ENCODE measurements at places on chromosomes 3 and 15. TPM values are rescaled to one million over a fixed set of nuclear protein-coding genes. Genes with fewer than 3 reads are reported as not detected.

DNA sequence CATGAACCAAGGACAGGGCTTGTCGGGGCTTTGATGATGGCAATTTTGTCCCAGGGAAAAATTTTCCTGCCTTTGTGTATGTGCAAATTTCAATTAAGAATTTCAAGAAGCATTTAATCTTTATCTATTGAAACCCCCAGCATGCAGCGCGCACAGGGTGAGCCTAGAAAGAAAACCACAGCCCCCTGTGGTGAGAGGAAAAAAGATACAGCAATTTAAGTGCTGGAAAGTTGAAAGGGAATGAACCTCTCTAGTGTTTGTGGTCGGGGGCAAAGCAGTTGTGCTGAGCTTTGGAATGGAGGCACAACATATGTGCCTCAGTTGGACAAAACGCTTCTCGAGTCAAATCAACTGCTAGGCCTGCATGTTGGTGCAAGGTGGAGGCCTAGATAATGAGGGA, 111.8 kb upstream of the C15orf61 start:
- DNase-seq, result no peak

RIOX2 gene
- total RNA-seq, result 22.4 TPM

DNA sequence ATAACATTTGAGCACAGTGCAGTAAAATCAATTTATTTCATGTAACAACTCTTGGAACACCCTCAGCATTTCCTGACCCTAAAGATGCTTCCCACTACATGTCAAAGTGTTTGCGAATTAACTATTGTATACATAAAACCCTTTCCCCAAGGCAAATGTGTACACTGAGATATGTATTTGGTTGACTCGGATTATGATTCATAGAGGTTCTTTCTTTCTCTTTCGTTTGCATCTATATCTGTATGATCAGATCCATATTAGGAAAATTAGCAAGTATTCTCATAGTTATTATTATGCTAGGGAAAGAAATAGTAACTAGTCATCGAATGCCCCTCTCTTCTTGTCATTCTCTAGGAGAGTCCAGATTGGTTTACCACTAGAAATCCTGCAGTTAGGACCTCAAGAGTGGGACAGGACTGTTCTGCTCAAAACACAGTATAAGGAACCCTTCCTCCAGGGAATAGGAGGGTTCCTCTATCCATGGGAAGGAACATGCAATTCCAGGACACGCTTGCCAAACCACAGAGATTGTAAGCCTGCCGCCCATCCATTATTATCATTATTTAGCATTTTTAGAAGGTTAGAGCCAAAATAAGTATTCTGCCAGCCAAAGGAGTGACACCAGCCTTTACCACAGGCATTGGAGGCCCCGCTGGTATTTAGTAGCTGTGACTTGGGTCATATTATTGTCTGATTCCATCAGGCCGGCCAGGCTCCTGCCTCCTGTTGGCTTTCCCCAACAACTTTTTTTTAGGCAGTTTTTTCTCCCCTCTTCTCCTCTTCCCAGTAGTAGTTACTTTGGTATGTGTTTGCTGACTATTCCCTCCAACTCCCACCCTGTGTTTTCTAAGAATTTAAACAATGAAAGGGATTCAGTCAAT, 100.7 kb downstream of the GALK2 start:
- DNase-seq, result no peak

DNA sequence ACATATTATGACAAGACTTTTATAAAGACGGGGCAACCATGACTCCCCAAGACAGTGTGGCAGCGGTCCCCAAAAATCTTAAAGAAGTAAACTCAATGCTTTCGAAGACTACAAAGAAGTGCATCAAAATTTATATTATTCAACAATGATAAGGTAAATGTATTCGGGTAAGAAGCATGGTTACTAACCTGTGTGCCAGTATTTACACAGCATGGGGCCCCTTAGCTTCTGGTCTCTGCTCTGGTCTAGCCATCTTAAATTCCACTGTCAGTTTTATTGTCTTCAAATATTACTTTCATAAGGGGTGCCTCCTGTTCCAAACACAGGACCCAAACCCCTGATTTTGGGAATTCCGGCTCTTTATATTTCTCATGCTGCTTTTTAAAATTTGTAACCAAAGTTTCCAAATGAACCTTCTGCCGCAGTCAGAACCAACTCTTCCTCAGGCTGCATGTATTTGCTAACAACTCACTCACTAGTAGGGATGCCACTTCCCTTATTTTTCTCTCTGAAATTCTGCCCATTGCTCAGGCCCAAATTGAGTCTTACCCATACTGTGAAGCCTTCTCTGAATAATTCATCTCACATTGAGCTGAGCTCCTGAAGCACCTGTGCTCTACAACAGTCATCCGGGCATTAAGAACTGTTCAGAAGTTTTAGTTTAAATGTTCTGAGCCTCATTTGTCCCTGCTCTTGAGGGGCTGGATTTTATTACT, 1.2 kb downstream of the TTC23 start:
- no peak for DNase-seq

DNA sequence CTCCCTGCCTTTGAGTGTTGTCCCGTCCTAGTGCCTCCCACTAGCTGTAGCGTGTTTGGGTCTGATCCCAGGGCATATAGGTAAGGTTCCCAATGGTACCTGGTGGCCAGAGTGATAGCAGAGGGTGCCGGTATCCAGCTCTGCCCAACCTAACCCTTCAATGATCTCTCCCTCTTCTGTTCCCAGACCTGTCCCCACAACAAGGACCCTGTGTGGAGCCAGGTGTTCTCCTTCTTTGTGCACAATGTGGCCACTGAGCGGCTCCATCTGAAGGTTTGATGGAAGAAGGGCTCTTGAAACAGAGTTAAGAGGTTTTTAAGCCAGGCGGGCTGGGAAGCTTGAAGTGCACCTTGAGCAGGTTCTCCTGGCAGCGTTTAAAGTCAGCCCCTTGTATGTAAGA, 35.5 kb downstream of the ESYT3 start:
- DNase-seq, result no peak

SH2D7 gene
- not detected for total RNA-seq

DNA sequence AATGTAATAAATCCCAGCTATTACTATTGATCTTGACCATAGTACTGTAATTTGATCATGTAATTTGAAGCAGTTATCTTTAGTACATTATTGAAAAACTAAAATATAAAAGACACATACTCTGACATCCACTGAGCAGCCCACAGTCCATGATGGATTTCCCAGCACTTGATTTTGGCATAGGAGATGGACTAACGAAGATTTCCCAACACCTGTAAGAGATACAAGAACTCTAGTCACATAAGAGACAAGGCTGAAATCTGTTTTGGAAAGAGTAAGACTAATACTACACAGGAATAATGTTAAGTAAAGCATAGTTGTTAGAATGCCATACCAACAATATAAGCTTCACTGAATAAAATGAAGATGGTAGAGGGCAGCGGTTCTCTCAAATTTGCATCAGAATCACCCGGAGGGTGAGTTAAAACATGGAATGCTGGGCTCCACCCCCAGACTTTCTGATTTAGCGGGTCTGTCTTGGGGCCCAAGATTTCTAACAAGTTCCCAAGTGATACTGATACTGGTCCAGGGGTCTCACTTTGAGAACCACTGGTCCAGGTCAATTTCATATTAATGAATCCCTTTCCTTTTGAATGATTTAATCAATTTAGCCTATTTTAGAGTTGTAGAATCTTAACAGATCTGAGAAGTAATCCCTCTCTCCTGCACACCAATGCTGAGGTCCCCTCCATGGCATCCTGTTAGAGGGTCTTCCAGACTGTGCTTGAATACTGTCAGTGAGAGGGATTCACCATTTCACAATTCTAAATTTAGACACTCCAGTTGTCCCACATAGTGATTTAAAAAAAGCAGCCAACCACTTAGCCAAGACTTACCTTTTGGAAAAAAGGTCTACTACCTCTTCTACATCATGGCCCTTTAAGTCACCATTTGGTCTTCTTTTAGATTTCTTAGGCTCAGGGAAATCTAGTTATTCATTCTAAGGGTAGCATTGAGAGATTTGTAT, 11.5 kb downstream of the RABL3 start:
- DNase-seq, result no peak

LRRC49 gene
- total RNA-seq, result 14.0 TPM

PRR20G gene
- total RNA-seq, result not detected

DNA sequence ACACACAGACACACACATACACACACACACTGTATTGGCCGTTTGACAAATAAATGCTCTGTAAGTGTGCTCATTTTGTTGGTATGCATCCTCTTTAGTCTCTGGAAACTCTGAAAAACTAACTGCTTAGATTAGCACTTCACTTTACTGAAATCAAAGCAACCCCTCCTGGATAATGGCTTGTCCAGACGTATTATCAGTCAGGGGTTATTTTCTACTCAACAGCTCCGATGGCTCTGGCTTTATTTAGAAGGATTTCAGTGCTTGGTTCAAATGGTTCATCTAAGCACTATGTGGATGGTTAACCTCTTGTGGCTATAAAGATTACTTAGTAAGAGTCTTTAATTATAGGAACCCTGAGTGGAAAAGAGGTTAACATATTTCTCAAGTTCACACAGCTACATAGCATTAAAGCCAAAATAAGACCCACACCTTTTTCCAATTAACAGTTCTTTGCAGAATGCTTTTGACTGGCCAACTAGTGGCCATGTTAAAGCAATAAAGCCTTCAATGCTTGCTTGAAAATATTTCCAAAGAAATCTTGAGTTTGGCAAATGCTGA, 516.1 kb upstream of the NAALADL2 start:
- no peak for DNase-seq

DNA sequence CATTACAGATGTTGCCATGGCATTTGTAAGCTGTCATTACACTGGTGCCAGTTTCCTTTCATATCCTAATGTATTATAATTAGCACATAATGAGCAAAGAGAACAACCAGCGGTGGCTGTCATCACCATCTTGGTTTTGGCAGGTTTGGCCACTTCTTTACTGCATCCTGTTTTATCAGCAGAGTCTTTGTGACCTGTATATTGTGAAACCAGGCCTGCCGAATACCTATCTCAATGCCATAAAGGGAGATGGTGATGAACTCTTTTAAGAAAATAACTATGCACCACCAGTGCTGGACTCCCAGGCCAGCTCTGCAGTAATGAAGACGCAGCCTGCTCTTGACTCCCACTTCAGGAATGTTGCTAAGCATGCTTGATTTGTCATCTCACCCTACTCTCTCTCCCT, 458.1 kb upstream of the NR2F2 start:
- DNase-seq, result no peak

DNA sequence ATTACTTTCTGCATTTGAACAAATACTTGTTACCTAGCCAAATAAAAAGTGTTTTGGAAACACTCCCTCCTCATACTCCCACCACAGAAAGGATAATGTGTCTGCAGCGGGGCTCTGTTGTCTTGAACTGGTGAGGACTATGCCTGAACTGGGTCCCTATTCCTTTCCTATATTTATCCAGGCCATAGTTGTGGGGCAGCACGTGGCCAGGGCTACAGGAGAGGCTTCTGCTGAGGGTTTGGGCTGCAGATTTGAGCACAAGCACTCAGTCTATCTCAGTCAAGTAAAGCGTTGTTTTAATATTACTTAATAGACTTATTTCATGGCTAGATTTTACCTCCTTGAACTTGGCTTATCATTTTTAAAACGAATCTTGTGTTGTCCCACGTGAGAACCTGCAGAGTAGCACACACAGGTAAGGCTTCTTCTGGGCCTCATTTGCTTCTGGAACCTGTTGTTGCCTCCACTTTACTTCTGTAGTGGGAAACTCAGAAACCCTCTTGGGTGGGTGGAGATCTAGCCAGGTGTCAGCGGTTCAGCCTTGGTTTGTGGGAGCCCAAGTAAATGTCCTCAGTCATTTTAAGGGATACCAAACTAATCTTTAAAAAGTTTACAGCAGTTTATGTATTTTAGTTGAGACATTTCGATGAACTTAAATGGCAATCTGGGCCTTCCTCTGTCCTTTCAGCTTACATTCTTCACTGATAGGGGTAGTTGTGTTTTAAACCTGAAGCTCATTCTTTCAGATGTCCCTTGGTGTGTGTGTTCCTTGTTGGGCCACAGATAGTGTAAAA, 51.1 kb downstream of the TRIM71 start:
- no peak for DNase-seq

GRCh38 chr3:169299889-169300288, 363.6 kb downstream of the MECOM start:
- DNase-seq, result no peak

DNA sequence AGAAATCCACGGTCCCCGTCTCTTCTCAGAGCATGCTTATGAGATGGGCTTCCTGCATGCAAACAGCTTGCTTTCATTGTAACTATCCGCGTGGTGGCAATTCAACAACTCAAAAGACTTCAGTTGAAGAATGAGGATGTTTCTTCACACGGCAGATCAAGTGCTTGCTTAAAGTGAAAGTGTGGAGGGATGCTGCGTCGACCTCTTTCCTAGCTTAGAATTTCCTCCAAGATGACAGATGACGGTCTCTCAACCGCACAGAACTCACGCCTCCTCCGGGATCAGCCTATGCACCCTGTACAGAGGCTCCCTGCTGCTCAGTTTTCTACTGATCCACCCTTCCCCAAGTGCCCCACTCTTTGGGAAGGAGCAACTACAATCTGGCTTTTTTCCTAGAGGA, 47.8 kb downstream of the PCSK6 start:
- peak; percentile 33 for DNase-seq

TMEM108 gene
- 0.71 TPM for total RNA-seq

SAMD7 gene
- total RNA-seq, result not detected

VEPH1 gene
- 0.14 TPM for total RNA-seq

GRCh38 chr3:13219077-13219901, 146.1 kb upstream of the IQSEC1 start:
- DNase-seq, result no peak

DNA sequence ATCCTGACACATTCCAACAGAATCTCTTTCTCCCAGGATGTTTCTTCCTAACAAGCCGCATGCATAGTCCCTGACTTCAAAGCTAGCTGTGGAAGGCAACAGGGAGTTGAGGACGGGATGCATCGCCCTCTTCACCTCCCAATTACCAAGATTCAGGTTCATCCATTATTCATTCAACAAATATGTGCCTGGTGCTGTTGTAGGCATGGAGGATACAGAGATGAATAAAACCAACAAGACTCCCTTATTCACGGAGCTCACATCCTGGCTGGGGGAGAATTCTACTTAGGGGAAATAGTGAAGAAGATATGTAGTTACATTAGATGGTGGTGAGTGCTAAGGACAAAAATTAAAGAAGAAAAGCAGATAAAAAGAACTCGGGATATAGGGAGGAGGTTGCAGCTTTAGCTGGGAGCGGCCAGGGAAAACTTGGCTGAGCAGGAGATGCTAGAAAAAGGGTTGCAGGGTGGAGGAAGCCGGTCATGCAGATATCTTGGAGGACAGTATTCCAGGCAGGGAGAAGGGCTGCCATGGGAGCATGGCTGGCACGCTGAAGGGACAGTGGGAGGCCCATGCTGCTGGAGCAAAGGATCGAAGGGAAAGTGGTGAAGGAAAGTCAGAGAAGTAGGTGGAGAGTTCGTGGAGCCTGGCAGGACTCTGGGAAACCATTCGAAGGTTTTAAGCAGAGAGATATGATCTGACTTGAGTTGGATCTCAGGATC, 5.0 kb downstream of the ITGB5 start:
- peak; percentile 40 for DNase-seq

RAD51 gene
- 1.5 TPM for total RNA-seq

IMPG2 gene
- total RNA-seq, result 1.4 TPM

- no peak for DNase-seq
Observed at GRCh38 chr3:194983620-194984019, 287.3 kb downstream of the XXYLT1 start.

Data from sigmoid colon (tissue), 7 donors.